ENCODE measurements at places on chromosomes 4 and X.

DNA sequence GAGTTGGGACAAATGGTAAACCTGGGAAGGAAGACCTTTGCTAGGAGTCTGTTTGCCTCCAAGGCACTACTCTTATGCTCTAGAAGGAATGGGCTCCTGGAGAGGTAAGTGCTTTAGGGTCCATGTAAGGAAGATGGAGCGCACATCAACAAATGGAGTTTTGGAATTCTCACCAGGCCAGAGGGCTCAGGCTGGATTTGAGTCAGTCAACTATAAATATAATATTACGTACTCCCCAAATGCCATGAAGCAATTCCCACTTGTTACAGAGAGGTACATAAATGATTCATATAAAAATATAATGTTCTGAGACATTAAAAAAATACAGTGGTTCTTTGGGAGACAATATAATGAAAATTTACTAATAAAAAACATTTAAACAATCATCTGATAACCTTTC lies 1.6 kb upstream of the SLC9B1 start:
- DNase-seq = no peak

DNA sequence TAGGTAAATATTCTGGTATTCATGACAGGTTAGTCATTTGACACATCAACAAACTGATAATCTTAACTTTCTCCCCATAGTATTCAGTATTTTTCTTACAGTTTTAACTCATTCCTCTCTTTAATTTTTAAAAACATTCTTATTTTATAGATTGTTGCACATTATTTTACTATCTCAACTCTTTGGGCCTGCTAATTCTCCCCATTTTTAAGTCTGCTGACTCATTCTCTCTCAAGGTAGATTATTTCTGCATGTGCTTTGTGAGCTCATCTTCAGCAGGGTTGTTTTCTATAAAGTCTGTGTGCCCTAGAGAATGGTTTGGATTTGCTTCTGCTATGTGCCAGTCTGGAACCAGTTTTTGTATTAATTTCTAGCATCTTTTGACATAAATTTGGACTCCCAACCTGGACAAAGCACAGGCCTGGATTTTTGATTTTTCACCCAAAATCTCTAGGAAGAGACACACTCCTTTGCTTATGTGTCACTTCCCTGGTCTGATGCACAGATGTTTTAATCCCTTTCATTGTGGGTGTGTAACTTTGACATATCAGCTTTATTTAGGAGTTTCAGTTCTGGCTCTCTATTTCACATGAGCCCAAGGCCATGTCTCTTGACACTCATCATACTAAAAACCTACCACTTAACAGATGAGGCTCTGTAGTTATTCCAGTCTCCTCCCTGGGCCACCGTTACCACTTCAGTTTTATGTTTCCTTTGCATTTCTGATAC lies 194.3 kb upstream of the PGRMC2 start:
- no peak for DNase-seq

DNA sequence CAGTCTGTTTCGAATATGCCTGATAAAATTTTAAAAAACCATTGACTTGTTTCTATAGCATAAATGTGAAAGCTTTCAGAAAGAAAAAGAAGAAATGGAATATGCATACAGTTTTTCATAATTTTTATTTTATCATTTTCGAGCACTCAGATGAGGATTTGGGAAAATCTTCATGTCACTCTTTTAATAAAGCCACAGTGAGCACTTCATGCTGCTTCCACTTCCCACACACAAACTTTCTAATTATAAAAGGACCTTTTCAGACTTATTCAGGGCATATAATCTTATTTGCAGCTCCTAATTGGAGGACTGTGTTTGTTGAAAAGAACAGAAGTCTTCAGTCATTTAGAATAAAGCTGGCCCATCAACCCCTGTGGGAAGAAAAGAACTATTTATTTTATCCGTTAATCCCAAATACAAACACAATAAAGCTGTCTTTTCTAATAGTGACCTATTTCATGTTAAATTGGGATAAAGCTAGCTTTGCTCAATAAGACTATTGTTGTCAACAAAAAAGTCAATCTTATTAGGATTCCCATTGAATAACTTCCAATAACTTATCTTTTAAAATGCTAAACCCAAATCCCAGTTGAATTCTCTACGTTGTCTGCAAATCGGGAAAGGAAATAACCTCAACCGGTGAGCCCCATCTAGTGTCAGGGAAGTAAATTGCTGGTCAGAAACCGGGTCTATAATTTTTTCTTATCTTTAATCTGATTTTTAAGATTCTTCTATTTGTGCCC lies 211.5 kb downstream of the PDGFRA start:
- DNase-seq = peak; percentile 32

DNA sequence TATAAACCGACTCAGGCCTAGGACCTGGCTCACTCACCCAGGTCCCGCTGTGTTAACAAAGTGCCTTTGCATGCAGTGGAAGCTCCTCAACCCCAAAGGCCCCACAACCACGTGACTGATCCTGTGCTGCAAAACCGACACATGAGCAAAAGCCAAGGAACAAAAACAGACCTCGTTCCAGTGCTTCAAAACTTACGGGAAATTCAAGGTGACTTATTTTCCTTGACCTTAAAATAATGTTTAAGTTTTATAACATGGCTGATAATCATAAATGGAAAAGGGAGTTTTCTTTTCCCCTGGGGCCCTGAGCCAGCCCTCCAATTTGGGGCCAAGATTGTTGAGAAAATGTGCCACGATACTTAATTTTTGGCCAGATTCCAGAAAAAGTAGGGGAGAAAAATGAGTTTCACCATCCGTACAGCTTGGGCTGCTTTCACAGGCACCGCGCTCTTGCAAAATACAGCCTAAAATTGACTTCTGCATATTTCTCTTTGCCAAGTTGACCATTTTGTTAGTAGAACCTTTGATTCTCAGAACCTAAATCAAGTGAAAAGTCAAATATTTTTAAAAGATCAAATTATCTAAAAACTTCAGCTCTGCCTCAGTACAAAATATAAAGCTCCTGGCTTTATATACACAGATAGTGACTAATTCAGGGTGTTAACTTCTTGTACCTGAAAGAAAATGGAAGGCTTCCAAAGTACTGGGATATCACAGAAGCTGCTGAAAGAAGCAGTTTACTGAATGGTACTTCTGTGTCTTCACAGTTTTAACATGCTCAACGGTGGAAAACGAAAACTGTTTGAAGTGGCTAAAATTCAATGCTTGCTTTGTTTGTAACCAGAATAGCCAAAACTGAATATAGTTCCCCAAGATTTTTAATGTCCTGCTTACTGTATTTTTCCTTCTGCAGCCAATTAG lies 93.8 kb downstream of the APBB2 start:
- DNase-seq = peak; percentile 40

- DNase-seq = peak; percentile 56
Measured at GRCh38 chr4:133146574-133147241, 2.4 kb upstream of the PCDH10 start.

DNA sequence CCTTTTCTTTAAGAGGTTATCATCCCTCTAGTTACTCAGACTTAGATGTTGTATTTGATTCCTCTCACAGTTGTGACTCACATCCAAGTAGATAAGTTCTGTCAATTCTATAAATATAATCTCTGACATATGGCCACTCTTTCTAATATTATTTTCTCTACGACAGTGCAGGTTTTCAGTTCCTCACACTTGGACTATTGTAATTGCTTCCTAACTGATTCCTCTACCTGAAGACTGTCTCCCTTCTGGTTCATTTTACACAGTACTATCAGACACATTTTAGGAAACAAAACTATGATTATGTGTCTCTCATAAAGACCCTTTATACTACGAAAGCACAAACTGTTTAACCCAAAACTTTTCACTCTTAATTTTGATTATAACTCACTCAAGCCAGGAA lies 31.3 kb upstream of the GNRHR start:
- no peak for DNase-seq

GRCh38 chrX:104482757-104483156 lies 83.2 kb upstream of the IL1RAPL2 start:
- no peak for DNase-seq

- no peak for DNase-seq
Measured at GRCh38 chr4:99827454-99827853, 10.8 kb downstream of the DAPP1 start.

DNA sequence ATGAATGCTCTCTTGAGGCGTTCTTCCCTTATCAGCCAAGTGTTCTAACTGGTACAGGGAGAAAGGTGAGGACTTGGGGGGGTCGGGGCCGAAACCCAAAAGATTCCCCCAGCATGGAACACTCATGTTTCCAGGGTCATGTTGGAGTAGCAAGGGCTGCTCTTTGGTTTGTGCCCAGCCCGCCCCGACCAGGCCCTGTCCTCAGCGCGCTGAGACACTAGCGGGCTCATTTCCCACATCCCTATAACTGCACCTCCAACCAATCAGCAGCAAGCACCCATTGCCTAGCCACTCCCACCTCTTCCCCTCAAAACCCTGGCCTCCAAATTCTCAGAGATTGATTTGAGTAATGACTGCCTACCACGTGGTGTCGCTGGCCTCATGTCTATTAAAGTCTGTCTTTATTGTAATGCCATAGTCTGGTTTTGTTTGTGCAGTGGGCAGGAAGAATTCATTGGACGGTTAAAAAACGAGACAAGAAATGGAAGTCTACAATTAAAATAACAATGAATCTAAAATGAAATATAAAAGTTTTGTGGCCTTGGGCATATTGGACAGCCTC lies 1928.4 kb downstream of the STIM2 start:
- no peak for DNase-seq

- DNase-seq = peak; percentile 81
Measured at GRCh38 chrX:13123857-13124345, 79.5 kb upstream of the FAM9C start.

- DNase-seq = no peak
Measured at GRCh38 chr4:65737672-65738071, 67.4 kb upstream of the EPHA5 start.

DNA sequence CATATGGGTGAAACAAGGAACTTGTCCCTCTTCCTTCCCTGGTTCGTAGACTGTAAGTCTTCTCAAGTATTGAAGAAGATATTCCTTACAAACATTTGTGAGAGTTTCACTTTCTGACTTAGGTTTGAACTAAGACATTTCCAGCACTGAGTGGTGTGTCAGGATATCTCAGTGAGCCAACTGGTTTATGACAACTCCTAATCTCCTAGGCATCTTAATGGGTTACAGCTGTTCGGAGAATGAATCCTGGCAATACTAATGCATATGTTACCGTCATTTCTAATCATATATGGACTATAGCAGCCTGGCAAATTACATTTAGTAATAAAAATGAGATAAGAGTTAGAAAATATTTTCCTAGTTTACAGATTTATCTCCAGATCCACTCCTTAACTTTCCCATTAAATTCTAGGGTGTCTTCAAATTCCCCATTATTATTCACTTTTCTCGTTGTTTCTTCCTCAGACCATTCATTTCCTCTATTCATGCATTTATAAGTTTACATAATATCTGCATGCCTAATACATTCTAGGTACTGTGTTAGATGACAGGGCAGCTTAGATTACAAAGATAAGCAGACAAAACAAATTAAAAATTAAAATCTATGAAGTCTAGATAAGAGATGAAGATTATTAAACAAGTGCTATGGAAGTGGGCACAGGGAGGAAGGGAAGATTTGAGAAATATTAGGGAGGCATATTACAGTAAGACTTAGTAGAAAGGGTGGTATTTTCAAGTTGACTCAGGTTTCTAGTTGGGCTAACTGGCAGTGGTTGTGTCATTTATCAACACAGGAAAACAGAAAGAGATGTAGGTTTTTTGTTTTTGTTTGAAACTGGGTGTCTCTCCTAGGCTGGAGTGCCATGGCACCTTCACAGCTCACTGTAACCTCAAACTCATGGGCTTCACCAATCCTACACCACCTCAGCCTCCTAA lies 173.9 kb downstream of the WDFY3 start:
- peak; percentile 68 for DNase-seq

- DNase-seq = no peak
Measured at GRCh38 chrX:9622128-9622527, 143.5 kb downstream of the GPR143 start.

GRCh38 chr4:75593393-75593792 lies 36.9 kb downstream of the CDKL2 start:
- DNase-seq = no peak

GRCh38 chr4:104420766-104421165 lies 73.9 kb downstream of the CXXC4 start:
- DNase-seq = peak; percentile 15

DNA sequence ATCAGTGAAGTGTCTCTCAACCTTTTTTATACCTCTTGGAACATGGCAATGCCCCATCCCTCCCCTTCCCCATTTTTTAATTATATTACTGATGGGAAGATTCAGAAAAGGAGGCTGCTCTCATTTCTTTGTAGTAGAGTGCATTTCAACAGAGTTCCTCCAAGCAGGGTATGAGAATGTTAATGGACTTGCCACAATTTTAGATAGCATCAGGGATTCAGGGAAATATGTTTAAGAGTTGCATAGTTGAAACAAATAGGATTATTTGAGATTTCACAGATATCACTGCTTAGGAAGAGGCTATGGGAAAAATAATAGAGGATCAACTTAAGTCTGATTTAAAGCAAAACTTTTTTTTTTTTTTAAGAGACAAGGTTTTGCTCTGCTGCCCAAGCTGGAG lies 46.2 kb downstream of the DIPK2B start:
- DNase-seq = no peak

- DNase-seq = no peak
Measured at GRCh38 chr4:3390288-3390811, 51.4 kb upstream of the HGFAC start.

- peak; percentile 65 for DNase-seq
Measured at GRCh38 chr4:53780736-53781400, 189.6 kb upstream of the LNX1 start.

DNA sequence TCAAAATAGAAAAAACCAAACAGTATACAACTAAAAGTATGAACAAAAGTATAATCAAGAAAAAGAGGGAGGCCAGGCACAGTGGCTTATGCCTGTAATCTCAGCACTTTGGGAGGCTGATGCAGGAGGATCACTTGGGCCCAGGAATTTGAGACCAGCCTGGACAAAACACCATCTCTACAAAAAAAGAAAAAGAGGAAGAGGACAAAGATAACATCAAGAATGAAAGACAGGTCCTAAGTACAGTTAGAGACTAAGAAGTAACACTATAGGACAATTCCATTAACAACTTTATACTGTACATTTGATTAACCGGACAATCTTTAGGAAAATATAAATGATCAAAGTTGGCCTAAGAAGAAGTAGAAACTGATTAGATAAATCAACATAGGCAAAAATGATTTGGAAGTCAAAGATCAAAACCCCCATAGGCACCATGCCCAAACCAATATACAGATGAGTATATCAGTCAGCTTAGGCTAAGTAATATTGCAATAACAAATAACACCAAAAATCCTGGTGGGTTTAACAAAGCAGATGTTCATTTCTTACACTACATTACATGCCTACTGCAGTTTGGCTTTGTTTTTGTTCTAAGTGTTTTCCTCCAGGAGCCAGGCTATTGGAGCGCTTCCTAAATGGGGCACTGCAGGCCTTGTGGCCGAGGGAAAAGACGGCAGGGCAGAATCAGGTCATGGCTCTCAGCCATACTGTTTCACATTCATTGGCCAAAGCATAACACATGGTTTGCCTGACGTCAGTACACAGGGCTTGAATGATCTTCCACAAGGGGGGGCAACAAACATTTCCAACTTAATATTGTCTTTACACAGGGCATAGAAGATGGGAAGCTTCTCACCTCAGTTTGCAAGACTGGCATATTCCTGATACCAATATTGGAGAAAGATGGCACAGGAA lies 42.2 kb upstream of the HGFAC start:
- no peak for DNase-seq

Data from fibroblast of skin of right biceps (primary cell).